ENCODE measurements at places on chromosomes 1 and 21.
A peak's percentile ranks its signal among the peaks of the same experiment; 100 is the strongest.

DNA sequence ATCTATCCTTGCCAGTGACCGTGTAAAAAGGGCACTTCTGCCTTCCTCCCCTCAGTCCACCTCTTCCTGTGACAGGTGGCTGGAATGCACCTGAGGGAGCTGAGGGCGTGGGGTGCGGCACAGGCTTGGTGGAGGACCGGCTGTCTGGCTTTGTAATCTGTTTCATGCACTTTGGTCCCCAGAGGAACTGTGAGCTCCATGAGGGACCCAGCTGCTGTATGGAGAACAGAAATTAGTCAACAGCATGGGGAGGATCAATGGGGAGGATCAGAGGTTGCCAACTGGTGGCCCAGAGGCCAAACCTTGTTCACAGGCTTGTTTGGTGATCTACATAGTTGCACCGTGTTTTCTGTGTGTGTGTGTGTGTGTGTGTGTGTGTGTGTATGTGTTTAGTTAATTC, 19.0 kb upstream of the LUZP1 start:
- DNase-seq, result no peak

DNA sequence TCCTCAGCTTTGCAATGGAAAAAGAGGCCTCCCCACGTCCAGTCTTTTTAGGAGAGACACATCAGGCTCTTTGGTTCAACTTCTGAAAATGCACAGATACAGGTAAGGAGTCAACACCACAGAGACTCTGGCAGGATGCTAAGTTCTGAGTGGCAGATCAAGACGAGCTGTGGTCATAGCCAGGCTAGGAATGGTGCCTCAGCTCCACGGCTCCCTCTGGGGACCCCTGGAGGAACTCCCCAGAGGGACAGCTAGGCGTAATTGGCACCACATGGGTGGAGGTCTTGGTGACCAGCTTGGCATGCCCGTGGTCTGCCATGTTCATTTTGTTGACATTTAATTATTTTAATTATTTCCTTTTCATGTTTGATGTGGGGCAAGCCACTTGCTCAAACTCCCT, 206.1 kb downstream of the KAZN start:
- no peak for DNase-seq

GRCh38 chr1:156805766-156806511, 10.7 kb downstream of the SH2D2A start:
- DNase-seq, result no peak

GRCh38 chr1:6809461-6809860, 24.2 kb downstream of the CAMTA1 start:
- DNase-seq, result no peak

DNA sequence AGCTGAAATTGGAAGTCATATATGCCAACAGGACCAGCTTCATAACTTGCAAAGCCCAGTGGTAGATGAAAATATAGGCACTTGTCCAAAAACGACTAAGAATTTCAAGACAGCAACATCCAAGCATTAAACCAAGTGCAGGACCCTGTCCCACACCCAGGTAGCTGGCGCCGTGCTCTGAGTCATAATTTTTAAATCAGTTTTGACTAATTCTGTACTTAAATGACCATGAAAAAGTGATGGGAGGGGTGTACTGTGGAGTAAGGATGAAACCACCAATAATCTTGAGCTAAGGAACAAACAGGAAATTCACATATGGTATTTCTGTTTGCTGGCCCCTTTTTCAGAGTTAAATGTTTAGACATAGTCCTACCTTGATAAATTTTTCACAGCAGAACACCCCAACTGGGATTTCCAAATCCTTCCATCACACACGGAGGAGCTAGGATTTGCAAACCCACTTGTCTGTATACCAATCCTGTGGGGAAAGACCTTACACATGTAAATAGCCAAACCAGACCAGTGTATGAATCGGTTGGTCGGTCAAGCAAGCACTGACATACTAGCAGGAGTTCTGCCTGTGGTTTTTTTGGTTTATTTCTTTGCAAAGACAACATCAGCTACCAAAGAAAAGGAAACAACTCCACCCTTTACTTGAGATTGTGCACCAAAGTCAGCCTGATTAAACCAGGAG, 235.7 kb upstream of the RAB4A start:
- DNase-seq, result no peak

DNA sequence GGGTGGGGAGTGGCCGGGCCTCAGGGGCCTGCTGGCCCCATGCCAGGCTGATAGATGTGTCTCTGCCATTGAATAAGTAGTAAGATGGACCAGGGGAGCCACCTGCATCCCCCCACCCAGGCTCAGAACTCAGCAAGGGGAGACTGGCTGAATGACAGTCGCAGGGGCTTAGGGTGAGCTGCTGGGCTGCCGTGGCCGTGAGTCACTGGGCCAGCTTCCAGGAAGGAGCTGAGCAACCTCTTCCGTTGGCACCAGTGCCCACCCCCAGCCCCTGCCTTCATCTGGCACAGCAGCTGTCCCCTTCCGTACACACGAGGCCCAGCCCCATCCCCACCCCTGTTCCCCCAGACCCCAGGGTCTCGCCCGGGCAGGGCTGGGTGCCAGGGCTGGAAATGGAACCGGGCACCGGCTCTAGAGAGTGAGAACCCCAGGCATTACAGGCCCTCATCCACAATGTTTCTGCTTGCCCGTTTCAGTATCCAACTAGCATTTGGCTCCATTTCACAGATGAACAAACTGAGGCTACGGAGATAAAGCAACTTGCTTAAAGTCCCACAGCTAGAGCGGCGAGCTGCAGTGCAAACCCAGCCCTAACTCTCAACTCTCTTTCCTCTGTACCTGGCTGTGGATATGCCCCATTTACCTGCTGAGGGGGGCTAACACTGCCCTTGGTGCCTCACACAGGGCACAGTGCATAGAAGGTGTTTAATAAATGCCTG, 10.2 kb downstream of the WNT4 start:
- no peak for DNase-seq

DNA sequence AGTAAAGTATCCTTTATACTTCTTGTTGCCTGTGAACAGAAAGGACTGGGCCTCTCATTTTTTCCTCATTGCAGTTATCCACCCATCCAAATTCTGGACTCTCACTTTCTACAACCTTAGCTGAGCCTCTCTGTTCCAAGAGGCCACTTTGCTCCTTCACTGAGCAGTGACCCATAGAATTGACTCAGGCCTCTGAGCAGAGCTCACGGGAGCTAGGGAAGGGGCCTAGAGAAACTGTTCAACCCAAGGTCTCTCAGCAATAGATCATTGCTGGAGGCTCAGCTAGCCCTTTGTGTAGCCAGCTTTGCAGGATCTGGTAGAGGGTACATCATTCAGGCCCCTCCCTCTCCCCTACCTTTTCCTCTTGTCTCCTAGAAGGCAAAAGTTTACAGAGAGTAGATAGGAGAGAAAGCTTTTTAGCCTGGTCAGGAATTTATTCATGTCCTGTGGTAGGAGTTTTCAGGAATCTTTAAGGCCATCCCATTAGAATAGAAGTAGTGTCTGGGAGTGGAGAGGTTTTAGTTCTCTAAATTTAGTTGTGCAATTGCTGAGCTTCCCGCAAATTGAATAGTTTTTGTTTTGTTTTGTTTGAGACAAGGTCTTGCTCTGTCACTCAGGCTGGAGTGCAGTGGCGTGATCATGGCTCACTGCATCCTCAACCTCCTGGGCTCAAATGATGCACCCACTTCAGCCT, 6.7 kb downstream of the INTS3 start:
- DNase-seq, result no peak

DNA sequence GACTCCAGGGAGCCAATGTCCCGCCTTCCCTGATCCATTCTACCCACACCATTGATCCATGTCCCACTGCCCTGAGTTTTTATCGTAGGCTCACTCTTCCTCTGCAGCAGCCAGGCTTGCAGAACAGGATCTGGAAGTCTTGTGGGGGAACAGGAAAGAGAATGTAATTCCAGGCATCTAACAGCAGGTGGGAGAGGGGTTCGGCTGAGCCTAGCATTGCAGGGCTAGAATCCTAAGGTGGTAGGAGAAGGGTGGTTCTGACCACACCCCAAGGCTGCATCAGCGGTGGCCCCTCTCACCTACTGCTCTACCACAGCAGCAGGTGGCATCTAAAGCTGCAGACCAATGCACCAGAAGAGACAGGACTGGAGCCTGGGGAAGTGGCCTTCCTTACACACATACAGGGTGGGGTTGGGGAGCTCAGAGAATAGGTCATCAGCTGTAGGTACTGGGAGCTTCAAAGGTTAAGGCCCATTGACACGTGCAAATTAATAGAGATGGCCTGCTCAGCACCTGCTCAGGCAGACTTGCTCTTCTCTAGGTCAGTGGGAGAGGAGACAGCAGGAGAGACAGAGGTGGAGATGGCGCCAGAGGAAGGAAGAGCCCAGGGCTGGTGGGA, 20.5 kb downstream of the KNCN start:
- no peak for DNase-seq

GRCh38 chr1:31054349-31054748, 11.2 kb downstream of the PUM1 start:
- no peak for DNase-seq

DNA sequence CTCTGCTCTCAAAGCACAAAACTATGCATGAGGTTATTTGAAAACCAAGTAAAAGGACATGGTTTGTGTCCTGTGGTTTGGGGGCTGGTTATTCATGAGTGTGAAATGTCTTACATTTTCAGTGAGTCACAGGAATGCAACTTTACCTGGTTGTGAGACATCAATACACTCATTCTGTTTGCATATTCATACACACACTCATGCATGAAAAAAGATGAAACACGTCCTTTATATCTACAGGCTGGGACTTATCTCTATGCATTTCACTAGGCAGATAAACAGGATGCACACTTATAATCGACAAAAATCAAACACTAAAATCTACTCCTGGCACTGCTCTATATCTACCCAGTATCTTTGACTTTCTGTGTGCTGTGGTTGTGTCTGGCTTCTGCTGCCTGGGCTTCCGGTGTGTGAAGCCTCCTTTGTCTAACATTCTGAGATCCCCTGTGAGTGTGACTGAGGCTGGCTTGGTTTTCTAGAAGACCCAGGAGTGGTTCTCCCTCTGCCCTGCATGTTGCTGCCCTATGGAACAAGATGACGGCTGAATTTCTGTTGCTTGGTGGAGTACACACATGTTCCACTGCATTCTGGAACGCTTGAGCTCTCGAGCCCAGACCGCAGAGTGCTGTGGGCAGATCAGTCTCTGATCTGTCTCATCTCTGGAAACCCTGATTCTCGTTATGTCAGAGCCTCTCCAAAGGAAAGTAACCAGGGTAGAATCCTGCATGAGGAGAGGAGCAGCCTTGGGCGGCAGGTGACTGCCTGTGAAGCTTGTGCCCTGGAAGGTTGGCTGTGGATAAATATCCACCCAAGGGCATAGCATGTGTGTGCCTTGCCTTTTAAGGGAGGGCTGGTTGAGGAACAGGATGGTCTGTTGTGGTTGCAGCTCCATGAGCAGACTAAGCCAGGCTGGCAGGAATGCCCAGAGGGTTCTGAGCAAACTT, 19.7 kb upstream of the FASLG start:
- DNase-seq, result peak; percentile 73

- no peak for DNase-seq
These were observed 98.1 kb downstream of the SEC16B start for GRCh38 chr1:177871613-177872307.

DNA sequence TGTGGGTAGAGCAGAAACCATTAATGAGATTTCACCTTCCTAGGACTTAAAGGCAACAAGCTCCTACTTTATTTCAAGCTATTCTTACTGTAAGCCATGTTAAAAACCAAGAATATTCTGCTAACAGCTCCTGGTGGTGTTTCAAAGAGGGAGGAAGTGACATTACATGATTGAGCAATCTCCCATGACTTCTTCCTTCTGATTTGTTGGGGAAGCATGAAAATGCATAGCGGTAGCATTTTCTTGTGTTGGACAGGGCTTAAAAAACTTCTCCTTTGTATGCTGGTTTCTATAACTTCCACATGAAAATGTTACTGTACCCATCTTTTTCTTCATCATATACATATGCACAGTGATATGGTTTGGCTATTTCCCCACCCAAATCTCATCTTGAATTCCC, 297.0 kb upstream of the SNX7 start:
- DNase-seq, result no peak

GRCh38 chr1:181257117-181257516, 168.6 kb downstream of the IER5 start:
- DNase-seq, result no peak

DNA sequence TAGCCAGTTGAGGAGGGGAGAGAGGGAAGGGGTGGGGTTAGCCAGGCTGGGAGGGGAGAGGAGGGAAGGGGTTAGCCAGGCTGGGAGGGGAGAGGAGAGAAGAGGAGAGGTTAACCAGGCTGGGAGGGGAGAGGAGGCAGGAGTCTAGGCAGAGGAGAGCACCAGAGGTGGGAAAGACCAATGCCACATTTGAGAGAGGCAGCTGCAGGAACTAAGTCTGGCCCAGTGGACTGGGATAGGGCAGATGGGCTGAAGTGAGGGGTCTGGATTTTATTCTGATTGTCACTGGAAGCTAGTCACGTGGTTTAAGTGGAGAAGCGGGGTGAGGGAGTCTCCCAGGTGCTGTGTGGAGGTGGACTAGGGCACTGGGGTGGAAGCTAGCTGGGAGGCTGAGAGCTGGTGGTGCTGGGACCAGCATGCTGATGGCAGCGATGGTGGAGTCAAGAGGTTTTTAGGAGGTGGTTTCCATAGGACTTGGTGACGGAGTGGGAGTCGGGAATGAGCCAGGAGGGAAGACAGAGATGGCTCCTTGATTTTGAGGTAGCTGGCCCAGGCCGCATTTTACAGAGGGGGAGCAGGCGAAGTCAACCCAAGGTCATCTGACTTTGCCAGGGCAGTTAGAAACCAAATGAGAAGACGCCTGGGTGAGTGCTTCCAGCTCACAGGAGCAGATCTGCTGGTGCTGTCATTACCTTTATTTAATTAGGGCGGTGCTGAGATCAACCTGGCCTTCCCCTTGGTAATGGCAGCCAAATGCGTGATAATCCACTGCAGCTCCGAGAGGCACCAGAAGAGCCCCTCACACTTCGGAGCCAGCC, 42.8 kb downstream of the DISP3 start:
- no peak for DNase-seq

DNA sequence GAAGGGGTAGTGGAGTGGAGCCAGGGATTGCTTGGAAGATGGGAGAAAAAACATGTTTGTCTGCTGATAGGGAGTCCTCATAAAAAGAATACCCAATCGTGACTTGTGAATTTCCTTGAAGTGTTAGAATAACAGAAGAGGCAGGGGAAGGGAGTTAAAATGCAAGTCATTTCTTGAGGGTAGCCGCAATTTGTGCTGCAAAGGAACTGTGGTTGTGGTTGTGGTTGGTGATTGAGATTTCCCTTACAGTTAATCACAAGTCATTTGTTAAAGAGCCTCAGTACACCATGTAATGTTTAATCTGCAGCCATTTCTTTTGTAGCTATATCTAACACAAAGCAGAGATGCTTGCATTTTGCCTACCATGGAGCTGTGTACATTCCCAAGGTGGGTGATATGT, 38.5 kb upstream of the EGLN1 start:
- peak; percentile 29 for DNase-seq

- DNase-seq, result no peak
These were observed 120.1 kb downstream of the CCDC185 start for GRCh38 chr1:223513309-223513708.

DNA sequence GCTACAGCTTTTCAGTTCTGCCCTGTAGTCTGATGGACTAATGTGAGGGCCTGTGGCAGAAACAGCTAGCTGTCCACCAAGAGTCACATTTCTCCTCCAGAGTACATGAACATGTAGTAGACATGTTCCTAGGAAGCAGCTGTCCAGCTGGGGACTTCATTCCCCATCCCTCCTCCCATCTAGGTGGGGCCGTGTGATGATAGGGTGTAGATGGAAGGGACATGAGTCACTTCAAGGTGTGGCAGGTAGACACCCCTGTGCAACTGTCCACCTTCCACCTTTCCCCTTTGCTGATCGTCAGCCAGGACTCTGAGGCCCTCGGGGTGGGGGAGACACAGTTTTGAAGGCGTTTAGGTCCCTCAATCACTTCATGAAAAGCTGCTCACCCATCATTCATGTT, 3.6 kb upstream of the RD3 start:
- no peak for DNase-seq

- DNase-seq, result no peak
These were observed 62.6 kb upstream of the RPL11 start for GRCh38 chr1:23628951-23629387.

Data from activated CD4-positive, alpha-beta T cell treated with anti-CD3 and anti-CD28 coated beads, Interleukin-2, amount 50 U/mL, for 4 hours (primary cell).